ENCODE measurements at places on chromosomes 6 and 20. TPM values are rescaled to one million over a fixed set of nuclear protein-coding genes. Genes with fewer than 3 reads are reported as not detected.

PRR3 gene
- 11.0 TPM for total RNA-seq

DNA sequence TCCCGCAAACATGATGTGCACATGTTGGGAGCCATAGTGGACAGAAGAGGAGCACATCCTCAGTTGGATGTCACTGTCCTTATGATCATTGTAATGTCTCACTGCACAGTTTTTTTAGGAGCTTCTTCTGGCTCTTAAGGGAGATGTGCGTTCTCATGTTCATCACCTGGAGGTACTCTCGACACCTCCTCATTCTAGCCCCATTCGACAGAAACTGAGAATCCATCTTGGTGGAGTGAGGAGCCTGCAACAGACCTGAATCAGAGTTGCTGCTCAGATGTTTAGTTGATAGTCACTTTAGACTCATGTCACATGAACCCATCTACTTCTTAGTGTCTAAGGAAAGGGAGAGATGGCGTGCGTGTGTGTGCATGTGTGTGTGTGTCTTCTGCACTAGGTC is 2.3 kb upstream of the BMP6 start:
- DNase-seq: no peak

GHRH gene
- not detected for total RNA-seq

DNA sequence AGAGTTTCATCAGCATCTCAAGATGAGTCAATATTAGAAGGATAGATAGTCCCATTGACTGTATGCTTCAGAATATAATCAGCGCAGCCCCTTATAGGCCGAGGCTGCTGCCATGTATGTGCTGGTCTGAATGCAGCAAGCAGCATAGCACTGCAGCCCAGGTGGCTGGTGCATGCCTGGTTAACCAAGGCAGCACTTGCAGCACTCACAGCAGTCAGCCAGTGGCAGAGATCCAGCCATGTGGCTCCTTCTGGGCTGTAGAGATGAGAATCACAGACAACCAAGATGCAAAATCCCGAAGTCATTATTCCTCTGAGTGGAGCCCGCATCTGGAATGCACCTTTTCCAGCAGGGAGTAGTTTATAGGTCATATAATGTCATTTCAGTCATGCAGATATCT is 251.9 kb downstream of the UST start:
- no peak for DNase-seq

SPDEF gene
- total RNA-seq: not detected
